ENCODE measurements at places on chromosomes 7 and 10. TPM values are rescaled to one million over a fixed set of nuclear protein-coding genes. Genes with fewer than 3 reads are reported as not detected.

Gene SYT15
- 1.2 TPM for total RNA-seq

Gene CYP3A4
- total RNA-seq: not detected

Gene ABCA13
- 0.11 TPM for total RNA-seq

Gene PPP1R17
- total RNA-seq: not detected

Gene MYO3A
- not detected for total RNA-seq

Gene NPC1L1
- total RNA-seq: not detected

Gene GJD4
- total RNA-seq: not detected

Gene TMEM236
- 0.11 TPM for total RNA-seq

Gene CPN1
- total RNA-seq: not detected

Gene PRLHR
- total RNA-seq: not detected

Gene FAM180A
- total RNA-seq: 60.1 TPM

DNA sequence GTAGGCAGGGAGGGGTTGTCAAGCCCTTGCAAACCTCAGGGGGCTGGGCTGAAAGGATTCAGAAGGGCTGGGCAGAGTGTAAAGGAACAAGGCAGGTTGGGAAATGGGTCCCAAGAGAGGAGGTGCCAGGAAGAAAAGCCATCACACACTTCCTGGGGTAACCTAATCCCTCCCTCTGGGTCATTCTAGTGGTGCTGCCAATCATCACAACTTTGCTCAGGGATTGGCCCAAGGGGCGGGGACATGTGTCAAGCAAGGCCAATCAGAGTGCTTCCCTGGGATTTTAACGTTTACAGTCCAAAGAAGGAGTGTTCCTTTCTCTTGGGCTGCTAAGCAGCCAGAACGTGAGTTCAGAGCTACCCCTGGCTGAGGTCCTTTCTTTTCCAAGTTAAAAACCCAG is 57.1 kb upstream of the NPTX2 start:
- no peak for DNase-seq

DNA sequence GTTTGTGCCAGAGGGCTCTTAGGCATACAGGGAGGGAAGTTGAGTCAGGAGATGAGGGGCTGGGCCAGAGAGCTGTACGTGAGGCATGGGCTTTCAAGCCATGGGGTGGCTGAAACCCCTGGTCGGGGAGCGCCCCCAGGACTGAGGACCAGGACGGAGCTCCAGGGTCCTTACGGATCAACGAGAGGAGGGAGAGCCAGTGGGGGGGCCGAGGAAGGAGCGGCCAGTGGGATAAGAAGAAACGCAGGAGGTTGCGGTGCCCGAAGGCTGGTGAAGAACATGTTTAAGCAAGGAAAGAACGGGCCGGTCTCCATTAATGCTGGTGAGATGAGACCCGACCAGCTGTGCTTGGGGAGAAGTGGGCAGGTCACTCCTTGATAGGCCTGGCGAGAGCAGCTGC is 43.6 kb upstream of the BHLHA15 start:
- DNase-seq: no peak

GRCh38 chr10:98492763-98493162 is 46.0 kb upstream of the HPS1 start:
- DNase-seq: no peak

- DNase-seq: no peak
These were observed 46.1 kb upstream of the ZMIZ1 start for GRCh38 chr10:79022565-79023230.

DNA sequence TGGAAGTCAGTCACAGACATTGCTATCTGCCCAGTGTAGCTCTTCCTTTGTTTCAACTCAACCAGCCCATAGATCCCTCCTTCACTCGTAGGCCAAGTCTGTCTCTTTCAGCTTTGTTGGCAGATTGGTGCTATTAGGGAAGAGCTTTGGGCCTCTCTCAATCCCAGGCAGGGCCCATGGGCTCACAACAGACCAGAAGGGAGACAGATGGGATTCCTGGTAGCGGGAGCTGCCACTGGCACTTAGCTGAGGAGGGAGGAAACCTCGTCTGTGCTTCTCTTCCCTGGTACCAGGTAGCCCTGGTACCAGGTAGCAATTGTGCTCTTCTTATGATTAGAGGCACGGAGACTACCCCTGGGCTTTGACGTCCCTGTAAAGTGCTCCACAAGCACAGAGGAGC is 592.0 kb downstream of the TYW1 start:
- no peak for DNase-seq

- DNase-seq: no peak
These were observed 112.0 kb upstream of the FGFR2 start for GRCh38 chr10:121710207-121710606.

GRCh38 chr10:131946880-131947279 is 34.8 kb downstream of the BNIP3 start:
- DNase-seq: no peak

DNA sequence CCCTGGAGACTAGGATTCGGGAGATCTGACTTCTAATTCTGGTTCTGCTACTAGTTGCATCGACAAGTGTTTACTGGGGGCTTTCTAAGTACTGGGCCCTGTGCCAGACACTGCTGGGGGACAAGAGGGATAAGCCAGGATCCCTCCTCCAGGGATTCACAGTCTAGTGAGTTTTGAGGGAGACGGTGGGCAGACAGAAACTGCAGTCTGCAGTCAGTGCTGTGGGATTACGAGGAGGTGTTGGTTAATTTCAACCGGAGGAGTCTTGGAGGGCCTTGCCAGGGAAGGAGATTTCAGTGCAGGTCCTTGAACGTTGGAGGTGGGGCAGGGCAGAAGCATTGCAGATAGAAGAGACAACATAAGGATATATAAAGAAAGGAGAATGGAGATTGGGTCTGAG is 3.5 kb upstream of the KCNH2 start:
- DNase-seq: no peak

GRCh38 chr10:101772017-101772894 is 3.7 kb downstream of the FGF8 start:
- no peak for DNase-seq

GRCh38 chr7:91325726-91326125 is 61.5 kb downstream of the FZD1 start:
- no peak for DNase-seq

GRCh38 chr7:157056957-157057902 is 46.8 kb upstream of the MNX1 start:
- DNase-seq: no peak

DNA sequence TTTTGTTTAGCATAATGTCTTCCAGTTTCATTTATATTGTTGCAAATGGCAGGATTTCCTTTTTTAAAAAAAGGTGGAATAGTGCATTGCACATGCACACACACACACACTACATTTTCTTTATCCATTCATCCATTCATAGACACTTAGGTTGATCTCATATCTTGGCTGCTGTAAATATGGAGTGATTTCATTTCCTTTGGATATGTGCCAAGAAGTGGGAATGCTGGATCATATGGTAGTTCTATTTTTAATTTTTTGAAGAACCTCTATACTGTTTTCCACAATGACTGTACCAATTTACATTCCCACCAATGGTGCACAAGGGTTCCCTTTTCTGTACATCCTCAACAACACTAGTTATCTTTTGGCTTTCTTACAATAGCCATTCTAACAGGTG is 68.9 kb downstream of the EBLN1 start:
- DNase-seq: peak; percentile 10

DNA sequence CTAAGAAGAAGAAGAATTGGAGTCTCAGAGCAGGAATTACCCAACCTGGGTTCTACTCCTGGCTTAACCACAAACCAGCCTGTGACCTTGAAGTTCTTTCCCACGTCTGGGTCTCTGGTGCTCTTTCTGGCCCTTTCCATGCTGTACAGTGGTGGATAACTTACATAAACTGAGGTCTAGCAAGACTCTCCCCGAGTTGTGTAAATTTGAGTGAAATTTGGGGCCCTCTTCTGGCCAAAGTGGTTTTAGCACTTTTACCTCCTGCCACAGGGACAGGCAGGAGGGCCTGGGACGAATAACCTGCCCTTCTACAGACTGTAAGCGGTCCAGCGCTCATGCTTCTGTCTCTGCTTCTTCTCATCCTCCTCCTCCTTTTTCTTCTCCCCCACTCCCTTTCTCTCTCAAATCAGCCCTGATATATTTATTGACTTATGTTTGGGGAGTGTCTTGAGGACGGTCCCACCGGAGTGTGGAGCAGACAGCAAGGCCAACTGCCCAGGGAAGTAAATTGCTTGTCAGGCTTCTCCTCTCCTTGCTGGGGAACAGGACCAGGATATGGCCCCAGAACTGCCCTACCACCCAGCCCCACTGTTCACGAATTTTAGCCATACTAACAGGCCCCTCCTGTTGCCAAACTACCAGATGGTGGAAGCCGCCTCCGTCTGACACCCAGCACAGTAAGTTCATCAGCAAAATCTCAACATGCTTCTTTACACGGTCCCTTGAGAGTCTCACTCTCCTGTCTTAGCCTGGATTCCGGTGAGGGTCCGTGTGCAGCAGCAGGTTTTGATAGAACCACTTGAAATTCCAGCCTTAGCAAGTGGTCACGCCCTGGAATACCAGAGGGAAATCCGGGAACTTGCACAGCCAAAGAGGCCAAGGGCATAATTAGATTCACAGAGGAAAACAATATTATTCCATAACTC is 4.0 kb upstream of the SH3PXD2A start:
- DNase-seq: peak; percentile 71

DNA sequence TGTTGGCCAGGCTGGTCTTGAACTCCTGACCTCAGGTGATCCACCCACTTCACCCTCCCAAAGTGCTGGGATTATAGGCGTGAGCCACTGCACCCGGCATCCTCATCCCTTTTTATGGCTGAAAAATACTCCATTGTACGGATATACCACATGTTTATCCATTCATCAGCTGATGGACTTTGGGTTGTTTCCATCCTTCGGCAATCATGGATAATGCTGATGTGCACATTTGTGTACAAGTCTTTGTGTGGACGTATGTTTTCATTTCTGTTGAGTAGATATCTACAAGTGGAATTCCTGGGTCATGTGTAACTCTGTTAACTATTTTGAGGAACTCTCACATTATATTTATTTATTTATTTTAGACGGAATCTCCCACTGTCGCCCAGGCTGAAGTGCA is 5.7 kb upstream of the UCMA start:
- no peak for DNase-seq

DNA sequence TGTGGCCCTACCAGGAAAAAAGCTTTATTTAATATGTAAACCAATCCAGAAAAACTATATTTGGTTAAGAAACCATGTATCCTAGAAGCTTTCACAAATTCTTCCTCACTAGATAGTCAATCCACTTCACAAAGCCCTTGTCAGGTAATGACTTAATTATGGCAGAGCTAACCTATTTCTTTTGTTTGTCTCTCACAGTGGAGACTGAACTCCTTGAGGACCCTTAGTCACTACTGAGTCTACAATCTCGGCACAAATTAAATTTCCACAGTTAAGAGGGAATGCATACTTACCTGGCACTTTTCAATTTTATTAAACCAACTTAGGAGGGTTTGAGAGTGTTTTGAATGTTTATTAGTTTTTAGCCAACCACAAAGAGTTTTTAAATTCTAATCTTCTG is 23.0 kb downstream of the WAPL start:
- no peak for DNase-seq

- DNase-seq: no peak
These were observed 637.7 kb downstream of the ZNF716 start for GRCh38 chr7:58087536-58088190.

GRCh38 chr7:100687751-100688300 is 6.2 kb downstream of the GIGYF1 start:
- peak; percentile 70 for DNase-seq

- DNase-seq: peak; percentile 33
These were observed 1.3 kb downstream of the IMMP2L start for GRCh38 chr7:111560773-111561653.

GRCh38 chr7:514651-515598 is 4.7 kb downstream of the PDGFA start:
- no peak for DNase-seq

- no peak for DNase-seq
These were observed 75.9 kb downstream of the HIBADH start for GRCh38 chr7:27586825-27587224.

DNA sequence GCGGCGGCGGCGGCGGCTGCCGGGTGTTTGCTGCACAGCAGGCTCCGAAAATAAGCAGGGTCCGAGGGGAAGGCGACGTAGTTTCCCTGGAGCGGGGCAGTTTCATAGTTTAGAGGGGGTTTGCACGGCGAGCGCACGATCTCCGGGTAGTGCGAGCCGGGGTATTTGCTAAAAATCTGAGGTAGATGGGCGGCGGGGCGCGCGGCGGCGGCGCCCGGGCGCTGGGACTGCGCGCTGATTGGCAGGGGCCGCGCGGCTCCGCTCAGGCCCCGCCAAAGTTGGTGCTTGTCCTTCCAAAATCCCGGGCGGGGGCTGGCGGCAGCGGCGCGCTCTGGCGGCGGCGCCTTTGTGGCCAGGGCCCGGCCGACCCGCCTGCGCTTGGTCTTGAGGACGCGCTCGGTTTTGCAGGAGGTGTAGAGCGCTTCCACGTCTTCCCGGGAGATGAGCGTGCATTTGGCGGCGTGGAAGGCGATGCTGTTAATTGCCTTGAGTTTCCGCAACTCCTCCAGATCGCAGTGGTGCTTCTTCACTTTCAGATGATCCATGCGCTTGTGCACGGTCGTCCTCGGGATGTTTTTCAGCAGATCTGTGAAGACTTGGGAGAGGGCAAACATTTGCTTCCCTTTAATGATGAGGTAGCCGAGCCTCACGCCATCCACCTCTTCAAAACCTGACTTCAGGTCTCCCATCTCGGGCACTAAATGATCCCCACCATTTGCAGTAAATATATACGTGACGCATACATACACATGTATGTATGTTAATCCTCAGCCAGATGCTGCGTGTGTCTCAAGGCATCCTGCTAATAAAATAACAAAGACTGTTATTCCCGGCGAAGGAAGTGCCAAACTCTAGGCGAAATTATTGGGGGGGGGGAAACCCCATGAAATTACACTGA is 8.1 kb downstream of the SKIDA1 start:
- DNase-seq: peak; percentile 76

DNA sequence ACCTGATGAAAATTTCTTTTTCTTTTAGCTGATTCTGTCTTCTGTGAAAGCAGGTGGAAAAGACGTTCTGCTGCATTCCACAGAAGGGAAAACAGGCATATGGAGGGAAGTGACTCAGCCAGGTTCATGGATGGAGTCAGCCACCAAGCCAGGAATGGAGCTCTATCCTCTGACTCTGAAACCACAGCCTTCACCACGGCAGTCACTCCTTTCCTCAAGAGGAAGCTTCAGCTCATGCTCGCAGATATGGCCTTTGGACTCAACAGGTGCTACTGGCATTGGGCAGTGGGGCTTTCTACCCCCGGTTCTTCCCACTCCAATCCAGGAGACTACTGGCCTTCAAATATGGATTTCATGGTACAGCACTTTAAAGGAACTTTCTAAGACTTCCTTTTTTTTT is 11.5 kb upstream of the PLAU start:
- DNase-seq: peak; percentile 96

Data from GM23248 (cell line).